Panc1 (cell line): ENCODE measurements at places on chromosomes 16 and 17. TPM values are rescaled to one million over a fixed set of nuclear protein-coding genes. Genes with fewer than 3 reads are reported as not detected.

GRCh38 chr16:87185983-87186382 is 131.2 kb downstream of the C16orf95 start:
- H3K36me3 ChIP-seq = no peaks in the 10 kb centered on the region
- H3K27ac ChIP-seq = no peak overlapping the region
- no peaks in the 10 kb centered on the region for H3K4me1 ChIP-seq
- no peaks in the 10 kb centered on the region for H3K27me3 ChIP-seq

Gene KRT39
- total RNA-seq = not detected

GRCh38 chr17:78369791-78370381 is 8.6 kb upstream of the PGS1 start:
- no peak overlapping the region for H3K27ac ChIP-seq
- H3K4me3 ChIP-seq = no peak overlapping the region
- no peak for DNase-seq
- H3K4me1 ChIP-seq = peaks cover 28% of the 10 kb centered on the region
- no peaks in the 10 kb centered on the region for H3K27me3 ChIP-seq

Gene RPH3AL
- 2.2 TPM for total RNA-seq
